ENCODE measurements at places on chromosomes 1 and 21. TPM values are rescaled to one million over a fixed set of nuclear protein-coding genes. Genes with fewer than 3 reads are reported as not detected.

Gene RNASEL
- 3.8 TPM for total RNA-seq

Gene STUM
- not detected for total RNA-seq

Gene BGLAP
- total RNA-seq = not detected

Gene CRABP2
- 7.6 TPM for total RNA-seq

Gene SLC44A5
- total RNA-seq = 2.0 TPM

Gene RUNX3
- 0.15 TPM for total RNA-seq

Gene PDE9A
- 0.19 TPM for total RNA-seq

Gene DSCAM
- total RNA-seq = 2.6 TPM

Gene ASTN1
- not detected for total RNA-seq

Gene REN
- total RNA-seq = not detected

Gene ZBTB8A
- 4.1 TPM for total RNA-seq

Gene LCE1F
- not detected for total RNA-seq

Gene CFHR5
- total RNA-seq = not detected

Gene LENEP
- not detected for total RNA-seq

Gene CD1D
- 9.1 TPM for total RNA-seq

Gene CD164L2
- total RNA-seq = 0.65 TPM

Gene CR1
- not detected for total RNA-seq

Gene CFAP57
- total RNA-seq = 0.86 TPM

Gene C1orf116
- 67.3 TPM for total RNA-seq
